B cell (primary cell): ENCODE measurements at places on chromosomes 13 and 19.

GRCh38 chr19:51121257-51121656, 3.4 kb upstream of the SIGLEC9 start:
- no peak for DNase-seq

GRCh38 chr19:30848636-30849425, 476.6 kb downstream of the ZNF536 start:
- no peak for DNase-seq

GRCh38 chr19:45591004-45591637, 6.5 kb upstream of the OPA3 start:
- peak; percentile 35 for DNase-seq

DNA sequence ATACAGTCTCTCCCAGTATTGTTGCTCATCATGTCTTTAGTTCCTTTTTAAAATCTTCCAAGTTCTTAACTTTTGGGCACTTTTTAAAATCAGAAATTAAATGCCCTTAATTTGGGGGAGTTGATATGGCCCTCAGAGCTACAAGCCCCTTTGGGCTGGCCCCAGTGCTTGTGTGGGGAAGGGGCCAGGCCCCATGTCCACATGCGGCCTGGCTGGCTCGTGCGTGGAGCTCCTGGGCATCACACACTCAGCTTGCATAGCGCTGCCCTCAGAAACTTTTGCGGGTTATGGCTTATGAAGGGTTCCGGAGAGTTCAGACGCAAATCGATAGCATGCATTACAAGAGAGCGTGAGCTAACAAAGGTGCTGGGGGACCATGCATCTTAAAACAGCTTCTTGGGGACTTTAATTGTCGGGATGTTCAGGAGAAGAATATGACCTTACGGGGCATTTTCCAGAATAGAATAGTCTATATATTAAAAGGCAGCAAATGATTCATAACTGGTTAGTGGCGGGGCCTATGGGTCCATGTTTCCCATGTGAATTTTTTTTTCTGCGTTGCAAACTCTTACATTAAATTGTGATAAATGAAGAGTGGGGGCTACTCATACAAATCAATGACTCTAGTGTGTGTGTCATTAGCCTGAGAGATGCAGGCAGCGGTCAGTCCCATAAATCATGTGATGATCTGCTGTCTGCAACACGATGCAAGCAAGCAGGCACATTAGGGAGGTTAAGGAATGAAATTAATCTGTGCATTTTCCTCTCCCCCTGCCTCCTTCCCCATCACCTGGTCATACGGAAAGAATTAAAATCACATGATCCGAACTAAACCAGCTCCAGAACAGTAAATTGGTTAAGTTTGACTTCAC, 185.8 kb upstream of the TSHZ3 start:
- DNase-seq = no peak

GRCh38 chr19:5926641-5927440, 12.8 kb downstream of the CAPS start:
- DNase-seq = no peak

DNA sequence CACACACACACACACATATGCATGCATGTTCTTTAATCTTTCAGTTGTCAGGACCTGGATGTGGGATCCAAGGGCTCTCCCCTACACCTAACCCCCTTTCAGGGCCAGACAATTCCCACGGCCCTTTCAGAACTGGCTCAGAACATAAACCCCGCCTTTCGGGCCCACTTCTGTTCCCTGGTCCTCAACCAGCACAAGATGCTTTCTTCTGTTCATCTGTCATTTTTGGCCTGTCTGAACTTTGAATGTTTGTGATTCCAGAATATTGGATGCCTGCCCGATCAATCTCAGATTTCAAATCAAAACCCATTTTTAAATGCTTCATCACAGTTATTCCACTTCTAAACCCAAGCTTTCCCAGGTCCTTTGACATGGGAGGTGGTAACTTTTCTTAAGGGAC, 167.3 kb downstream of the USP12 start:
- no peak for DNase-seq

- no peak for DNase-seq
These were observed 3.7 kb downstream of the TINCR start for GRCh38 chr19:5563935-5564612.
